Daoy (cell line): ENCODE measurements at places on chromosomes 11 and 22.

DNA sequence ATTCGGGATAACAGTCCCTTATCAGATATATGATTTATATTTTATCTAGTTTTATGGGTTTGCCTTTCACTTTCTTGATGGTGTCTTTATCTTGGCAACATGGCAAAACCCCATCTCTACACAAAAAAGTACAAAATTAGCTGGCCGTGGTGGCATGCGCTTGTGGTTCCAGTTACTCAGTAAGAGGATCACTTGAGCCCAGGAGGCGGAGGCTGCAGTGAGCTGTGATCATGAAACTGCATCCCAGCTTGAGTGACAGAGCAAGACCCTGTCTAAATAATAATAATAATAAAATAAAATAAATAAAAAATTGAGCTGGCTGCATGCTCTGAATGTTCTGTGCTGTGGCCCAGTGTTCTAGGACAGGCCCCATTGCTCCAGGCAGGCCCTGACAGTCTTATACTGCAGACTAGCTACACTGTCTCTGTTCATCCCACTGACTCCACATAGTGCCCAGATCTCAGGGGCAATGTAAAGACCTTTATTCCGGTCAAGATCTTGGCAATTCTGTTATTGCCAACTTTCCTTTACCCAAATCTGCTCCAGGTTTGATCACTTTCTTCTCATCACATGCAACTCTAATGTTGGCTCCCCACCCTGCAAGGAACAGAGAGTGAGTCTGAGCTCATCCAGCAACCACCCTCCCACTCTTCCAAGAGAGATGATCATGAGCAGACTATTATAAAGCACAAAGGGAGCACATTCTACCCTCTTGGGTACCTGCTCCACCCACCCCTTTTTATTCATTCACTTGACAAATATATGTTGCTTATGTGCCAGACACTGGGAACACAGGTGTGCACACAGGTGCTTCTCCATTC, 8.8 kb downstream of the HSPA8 start:
- no peak for DNase-seq

GRCh38 chr22:35518811-35519210, 21.8 kb upstream of the RASD2 start:
- no peak for DNase-seq

- no peak for DNase-seq
Measured at GRCh38 chr11:78941226-78941851, 366.7 kb upstream of the NARS2 start.

DNA sequence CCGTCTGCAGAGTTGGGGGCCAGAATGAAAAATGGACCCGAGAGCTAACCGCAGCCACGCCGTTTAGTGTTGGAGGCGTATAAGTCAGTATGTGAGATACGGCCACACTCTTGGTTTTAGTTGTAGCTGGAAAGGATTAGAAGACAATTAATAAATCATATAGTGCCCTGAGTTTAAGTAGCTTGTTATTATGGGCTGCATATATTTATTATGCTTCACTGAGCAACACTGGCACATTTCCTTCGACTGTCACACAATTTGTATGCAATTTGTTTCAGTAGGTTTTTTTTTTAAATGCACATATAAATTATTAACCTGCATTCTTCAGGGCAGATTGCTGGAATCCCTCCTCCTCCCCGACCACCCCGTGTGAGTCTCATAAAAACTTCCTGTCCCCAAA, 56.9 kb downstream of the PKNOX2 start:
- DNase-seq: no peak

DNA sequence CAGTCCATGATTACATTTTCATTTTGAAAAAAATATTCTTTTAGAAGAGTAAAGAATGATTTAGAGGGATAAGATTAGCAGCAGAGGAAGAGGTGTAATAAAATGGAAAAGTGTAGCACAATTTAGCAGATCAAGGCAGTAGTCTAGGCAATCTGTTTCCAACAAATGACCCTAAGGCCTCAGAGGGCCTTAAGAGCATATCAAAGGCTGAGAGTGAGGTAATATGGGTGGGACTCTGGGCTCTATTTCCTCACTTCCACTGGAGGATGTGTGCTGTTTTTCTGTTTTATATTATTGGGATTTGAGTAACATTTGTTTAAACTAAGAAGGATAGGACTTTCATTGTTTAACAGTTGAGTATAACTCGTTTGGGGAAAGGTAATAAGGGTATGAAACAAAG, 28.8 kb downstream of the CCDC81 start:
- DNase-seq: no peak

GRCh38 chr22:38882972-38883622, 11.1 kb upstream of the CBX6 start:
- no peak for DNase-seq

GRCh38 chr11:95547186-95547585, 242.4 kb downstream of the FAM76B start:
- no peak for DNase-seq

GRCh38 chr11:69864686-69865661, 45.8 kb upstream of the FGF3 start:
- DNase-seq: no peak

- no peak for DNase-seq
Measured at GRCh38 chr22:29892315-29893156, 9.6 kb downstream of the MTMR3 start.

- DNase-seq: no peak
Measured at GRCh38 chr11:63019506-63019905, 3.9 kb upstream of the SLC22A8 start.

GRCh38 chr22:25177226-25177625, 22.4 kb upstream of the CRYBB3 start:
- DNase-seq: no peak

DNA sequence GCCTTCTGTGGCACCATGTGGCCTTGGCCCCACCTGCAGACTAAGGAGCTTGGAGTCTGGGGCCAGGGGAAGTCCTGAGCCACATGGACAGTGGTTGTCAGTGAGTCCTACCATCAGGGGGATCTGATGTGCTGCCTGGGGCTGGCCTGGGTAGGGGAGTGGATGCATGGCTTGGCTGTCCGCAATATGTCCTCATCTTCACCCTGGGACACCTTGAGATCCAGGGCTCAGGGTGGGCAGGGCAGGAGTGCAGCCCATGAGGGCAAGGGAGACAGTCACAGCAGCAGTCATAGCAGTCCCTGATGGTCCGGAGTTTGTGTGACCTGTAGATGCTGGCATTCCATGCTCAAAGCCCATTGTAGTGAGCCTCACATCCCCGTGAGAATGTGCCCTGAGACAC, 256.8 kb upstream of the B3GAT1 start:
- no peak for DNase-seq

GRCh38 chr11:74014880-74015279, 6.0 kb upstream of the UCP3 start:
- DNase-seq: no peak

DNA sequence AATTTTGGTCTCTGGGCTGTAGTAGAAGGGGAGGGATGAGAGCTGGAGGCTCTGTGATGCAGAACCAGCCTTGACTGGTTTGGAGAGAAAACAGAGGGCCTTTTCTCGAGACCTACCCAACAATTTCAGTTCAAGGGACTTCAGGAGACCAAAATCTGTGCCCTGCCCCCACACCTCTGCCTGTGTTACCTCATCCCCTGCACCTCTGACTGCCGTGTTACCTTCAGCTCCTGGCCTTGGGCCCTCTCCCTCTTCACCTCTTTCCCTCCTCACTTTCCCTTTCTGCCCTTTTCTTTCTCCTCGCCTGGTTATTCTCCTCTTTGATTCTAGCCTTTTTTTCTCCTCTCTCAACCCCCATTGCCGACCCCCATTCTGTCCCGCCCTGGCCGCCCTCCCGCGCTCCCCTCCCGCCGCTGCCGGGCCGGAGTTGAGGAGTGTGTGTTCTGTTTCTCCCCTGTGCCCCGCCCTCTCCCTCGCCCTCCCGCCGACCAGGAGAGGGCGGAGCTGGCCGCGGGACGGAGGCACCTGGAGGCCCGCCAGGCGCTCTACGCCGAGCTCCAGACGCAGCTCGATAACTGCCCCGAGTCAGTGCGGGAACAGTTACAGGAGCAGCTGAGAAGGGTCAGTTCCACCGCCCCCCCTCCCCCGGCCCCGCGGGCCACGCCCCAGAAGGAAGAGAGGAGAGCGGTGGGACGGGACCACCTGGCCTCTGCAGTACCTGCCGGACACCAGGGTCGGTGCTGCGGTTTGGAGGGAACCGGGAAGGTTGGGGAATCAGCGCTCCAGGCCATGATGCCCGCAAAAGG, 27.2 kb downstream of the PHLDB1 start:
- no peak for DNase-seq

DNA sequence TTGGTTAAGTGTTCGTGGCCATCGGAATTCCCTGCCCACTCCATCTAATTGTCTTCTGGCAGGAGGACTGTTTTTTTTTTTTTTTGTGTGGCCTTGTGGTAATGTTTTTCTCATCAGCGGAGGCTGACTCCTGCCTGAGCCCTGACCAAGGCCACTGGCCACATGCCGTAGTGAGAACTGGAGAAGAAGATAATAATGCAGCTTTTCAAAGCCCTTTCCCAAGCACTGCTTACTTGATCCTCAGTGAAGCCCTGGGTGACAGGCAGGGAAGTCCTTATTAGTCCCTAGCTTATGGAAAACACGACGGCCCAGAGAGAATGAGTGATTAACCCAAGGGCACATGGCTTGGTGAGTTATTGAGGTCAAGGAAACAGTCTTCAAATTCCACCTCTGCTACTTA, 71.2 kb downstream of the ADM start:
- peak; percentile 15 for DNase-seq

DNA sequence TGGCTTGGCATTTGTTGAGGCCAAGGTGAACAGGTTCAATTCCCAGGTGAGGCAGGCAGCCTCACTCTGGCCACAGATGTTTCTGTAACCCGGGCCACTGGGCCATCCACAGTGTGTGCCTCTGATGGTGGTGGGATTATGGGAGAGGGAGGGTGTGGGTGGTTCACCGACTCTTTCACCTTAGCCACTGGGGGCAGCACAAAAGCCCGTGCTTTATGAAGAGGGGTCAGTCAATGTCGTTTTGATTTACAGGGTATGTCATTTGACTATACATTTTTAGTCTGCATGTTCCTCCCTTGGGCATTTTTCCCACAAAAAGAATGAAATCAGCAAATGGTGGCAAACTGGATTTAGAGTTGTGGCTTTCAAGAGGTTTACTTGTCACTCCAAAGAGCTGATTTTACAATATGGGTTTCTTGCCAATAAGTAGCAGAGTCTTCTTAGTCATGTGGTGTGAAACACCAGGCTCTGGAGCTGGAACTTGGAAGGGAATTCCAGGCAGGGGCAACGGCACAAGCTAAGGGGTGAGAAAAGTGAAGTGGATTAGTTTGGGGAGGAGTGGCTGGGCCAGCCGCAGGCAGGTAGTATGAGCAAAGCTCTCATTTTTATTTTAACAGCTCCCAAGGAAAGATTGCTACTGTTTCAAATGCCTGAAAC, 217.8 kb upstream of the ZBED5 start:
- DNase-seq: no peak

DNA sequence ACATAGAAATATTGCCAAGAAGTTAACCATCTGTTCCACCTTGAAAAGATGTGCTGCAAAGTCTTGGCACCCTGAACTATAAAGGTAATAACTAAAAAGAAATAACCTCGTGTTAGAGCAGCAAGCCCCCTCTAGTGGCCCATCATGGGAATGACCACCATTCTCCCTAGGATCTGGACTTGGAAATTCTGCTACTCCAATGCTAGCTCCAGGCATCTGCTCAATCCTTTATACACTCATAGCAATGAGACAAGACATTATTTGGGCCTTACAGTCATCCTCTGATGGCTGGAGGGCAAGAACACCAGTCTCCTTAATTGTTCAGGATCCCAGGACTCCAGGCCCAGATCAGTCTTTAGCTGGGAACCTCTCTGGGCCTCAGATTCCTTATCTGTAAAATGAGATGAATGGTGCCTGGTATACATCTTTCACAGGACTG, 76.0 kb downstream of the CWC15 start:
- peak; percentile 28 for DNase-seq

DNA sequence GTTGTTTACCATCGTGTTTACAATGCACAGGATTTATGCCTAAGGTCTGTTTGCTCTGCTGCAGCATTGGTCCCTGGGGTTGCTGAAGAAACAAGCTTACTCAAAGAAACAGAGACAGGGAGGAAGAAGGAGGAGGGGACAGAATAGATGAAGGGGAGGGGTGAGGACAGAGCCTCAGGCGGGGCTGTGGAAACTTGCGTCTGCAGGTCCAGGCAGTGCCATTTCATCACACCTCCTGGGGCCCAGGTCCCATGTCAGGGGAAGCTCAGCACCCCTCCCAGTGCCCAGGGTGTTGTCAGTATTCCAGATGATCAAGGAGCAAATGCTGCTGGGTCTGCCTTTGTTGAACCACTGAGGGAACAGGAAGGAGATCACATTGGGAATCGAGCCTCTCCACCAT, 1406.8 kb downstream of the TBC1D22A start:
- DNase-seq: no peak

DNA sequence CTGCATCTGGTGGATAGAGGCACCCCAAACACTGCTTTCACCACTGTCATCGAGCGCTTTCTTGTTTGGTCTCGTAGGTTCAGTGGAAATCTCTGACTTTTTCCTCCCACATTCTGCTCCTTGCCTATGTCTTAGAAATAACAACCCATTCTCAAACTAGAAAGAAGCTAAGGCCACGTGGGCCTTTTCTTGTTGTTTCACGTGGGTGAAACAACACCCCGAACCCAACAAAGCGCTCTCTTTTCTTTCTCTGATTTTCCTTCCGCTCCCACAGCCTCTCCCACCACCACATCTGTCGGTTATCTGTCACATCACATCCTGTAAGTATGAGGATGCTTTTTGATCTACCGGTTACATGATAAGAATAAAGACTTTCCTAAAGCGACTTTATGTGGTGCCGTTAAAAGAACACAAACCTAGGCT, 77.1 kb downstream of the LINC01488 start:
- DNase-seq: no peak

DNA sequence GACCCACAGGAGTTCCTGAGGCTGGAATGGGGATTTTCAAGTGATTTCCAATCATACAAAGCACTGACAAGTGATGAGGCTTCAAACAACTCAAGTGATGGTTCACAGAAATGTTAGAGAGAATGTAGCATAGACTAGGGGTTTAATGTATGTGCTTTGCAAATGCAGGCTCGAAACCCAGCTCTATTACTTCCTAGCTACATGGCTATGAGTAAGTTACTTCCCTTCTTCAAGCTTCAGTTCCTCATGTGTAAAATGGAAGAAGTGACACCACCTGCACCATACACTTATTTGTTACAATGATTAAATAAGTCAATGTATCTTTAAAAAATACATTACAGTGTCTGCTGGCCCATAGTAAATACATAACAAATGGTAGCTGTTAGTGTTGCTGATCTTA, 139.8 kb downstream of the CCDC81 start:
- no peak for DNase-seq
